8988T (cell line): ENCODE measurements at places on chromosomes 4 and X.

- no peak for DNase-seq
Measured at GRCh38 chr4:127809173-127809800, 27.2 kb downstream of the HSPA4L start.

DNA sequence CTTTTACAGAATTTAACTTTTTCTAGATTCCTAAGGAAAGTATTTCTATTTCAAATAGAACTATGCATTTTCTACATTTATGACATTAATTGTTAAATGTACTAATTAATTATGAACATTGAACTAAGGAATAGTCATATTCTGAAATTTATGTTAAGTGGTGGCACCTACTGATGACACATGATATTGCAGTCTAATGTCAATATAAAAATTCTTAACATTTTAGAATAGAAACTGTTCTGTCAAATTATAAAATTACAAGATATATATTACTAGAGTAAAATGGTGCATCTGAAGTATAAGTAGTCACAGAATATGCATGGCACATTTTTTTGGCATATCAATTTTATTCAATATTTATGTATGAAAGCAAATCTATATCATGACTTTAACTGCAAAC, 40.2 kb upstream of the NDNF start:
- DNase-seq, result no peak

DNA sequence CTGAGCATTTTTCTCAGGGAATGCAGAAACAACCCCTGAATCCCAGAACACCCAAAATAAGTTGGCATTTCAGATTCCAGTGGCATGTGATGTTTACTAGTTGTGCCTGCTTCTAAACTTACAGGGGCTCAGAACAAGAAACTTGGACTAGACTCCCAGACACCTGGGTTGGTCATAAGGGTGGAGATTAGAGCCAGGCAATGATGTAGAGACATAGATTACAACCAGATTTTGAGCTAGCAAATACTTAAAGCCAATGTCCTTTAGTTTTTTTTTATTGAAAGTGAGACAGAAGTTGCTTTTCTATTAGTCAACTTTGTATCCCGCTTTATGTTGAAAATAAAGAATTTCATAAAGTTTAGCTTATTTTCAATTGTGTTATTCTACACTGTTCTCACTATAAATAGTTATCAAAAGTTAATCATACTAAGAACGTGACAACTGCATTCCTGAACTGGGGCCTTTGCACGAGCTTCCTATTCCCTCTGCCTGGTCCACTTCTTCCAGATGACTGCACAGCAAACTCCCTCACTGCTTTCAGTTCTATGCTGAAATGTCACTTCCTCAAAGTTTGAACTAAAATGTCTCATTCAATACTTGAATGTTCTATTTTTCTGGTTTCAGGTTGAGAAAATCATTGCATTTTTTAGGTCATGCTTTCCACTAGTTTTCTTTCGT, 224.7 kb upstream of the PPP1R2C start:
- DNase-seq, result no peak

- DNase-seq, result no peak
Measured at GRCh38 chrX:87679849-87680248, 162.2 kb downstream of the KLHL4 start.

GRCh38 chr4:78863991-78864390, 75.2 kb downstream of the PAQR3 start:
- DNase-seq, result no peak

GRCh38 chr4:180564026-180564425, 1679.2 kb upstream of the TENM3 start:
- DNase-seq, result no peak

- DNase-seq, result no peak
Measured at GRCh38 chr4:89294573-89295269, 12.9 kb downstream of the GPRIN3 start.

- DNase-seq, result no peak
Measured at GRCh38 chr4:98746530-98746929, 88.1 kb upstream of the TSPAN5 start.

DNA sequence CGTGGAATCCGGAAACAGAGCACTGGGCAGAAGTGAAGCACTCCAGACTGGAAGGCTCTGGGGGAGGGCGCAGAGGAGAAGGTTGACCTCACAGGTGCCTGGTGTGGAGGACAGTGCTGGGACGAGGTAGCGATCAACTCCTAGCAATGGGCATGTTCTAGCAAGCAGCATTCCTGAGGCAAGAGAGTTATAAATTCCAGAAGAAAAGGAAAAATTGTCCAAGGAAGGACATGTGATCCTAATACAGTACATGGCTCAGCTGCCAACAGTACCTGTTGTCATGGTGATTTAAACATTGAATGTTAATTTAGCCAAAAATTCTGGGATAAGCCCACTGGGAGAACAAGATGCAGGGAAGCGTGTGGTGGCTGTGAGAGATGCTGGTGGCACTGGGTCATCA, 8.2 kb downstream of the ARHGAP4 start:
- no peak for DNase-seq

GRCh38 chrX:1833656-1834360, 218.9 kb downstream of the ASMT start:
- DNase-seq, result no peak

DNA sequence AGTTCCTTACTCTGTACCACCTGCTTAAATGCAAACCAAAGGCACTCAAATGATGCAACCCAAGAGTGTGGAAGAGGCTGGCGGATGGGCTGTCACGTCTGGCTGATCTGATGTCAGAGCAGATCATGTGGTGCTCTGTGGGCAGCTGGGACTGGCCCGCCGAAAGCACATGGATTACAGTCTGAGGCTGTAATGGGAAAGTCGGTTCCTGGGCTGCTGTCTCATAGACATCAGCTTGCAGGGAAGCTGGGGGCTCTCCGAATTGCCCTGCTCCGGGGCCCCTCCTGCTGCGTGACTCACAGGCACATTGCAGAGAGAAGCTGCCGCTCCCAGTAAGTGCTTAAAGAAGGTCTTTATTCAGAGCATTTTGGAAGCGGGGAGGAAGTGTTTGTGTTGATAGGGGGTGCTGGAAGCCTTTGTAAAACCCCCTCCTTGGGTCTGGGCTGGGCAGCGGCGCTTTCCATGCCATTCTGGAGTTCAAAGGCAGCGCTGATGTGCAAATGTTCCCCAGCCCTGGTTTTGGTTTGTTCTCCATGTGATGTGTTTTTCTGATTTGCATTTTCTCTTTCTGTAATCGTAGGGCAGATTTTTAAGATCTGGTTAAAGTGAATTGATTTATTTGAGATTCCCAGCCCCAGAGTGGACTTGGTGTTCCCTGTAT, 181.1 kb downstream of the LARP7 start:
- peak; percentile 21 for DNase-seq

GRCh38 chr4:148435654-148436406, 6.4 kb downstream of the NR3C2 start:
- DNase-seq, result no peak
